Naive thymus-derived CD8-positive, alpha-beta T cell (primary cell): ENCODE measurements at places on chromosomes 2 and 18. TPM values are rescaled to one million over a fixed set of nuclear protein-coding genes. Genes with fewer than 3 reads are reported as not detected.

- no peaks in the 10 kb centered on the region for H3K27me3 ChIP-seq
- H3K36me3 ChIP-seq = peaks cover 37% of the 10 kb centered on the region
- no peak for DNase-seq
- H3K4me3 ChIP-seq = no peak overlapping the region
Measured at GRCh38 chr2:24913911-24914310, 6.1 kb downstream of the ADCY3 start.

DNA sequence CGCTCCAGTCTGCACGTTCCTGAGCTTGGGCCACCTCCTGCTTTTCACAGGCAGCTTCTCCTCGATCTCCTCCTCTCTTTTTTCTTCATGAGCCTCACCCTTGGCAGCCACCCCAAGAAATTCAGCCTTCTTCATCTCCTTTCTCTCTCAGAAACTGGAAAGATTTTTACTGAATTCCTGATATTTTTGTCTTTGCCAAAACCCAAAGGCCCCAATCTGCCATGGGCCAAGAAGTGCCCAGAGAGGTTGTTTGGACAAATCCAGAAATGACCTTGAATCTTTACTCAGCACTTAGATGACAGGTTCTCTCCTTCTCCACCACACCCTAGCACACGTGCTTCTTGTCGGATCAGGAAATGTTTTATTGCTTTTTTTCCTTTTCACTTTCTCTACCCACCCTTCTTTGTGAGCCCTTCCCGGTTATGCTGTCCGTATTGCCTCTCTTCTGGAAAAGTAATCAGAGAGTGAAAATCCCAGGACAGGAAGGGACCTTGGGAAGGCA, 134.5 kb upstream of the TNP1 start:
- no peak overlapping the region for H3K4me3 ChIP-seq
- H3K4me1 ChIP-seq = no peaks in the 10 kb centered on the region
- H3K27ac ChIP-seq = no peak overlapping the region
- no peaks in the 10 kb centered on the region for H3K36me3 ChIP-seq
- DNase-seq = no peak

Gene FOXD4L1
- 0.41 TPM for total RNA-seq

Gene STPG4
- 1.0 TPM for total RNA-seq

Gene ODC1
- 57.1 TPM for total RNA-seq
